Naive thymus-derived CD8-positive, alpha-beta T cell (primary cell): ENCODE measurements at places on chromosomes 6 and 20.

DNA sequence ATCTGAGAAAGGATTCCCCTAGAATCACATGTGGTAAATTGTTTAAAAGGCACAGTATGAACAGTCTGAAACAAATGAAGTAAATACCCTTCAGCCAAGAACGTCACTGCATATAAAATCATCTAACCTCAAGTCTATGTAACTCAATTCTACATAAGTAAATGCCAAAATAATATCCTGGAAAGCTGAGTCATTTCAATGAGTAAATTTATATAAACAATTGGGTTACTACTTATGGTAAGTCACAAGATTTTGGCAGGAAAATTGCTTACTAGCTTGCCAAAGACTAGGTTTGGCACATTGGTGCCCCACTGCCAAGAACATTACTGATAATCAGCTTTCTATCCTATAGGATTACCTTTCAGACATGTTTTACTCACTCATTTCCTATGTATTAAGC, 8.4 kb downstream of the GMDS start:
- no peak for DNase-seq

GRCh38 chr6:18081025-18081668, 41.3 kb downstream of the NHLRC1 start:
- no peak for DNase-seq

DNA sequence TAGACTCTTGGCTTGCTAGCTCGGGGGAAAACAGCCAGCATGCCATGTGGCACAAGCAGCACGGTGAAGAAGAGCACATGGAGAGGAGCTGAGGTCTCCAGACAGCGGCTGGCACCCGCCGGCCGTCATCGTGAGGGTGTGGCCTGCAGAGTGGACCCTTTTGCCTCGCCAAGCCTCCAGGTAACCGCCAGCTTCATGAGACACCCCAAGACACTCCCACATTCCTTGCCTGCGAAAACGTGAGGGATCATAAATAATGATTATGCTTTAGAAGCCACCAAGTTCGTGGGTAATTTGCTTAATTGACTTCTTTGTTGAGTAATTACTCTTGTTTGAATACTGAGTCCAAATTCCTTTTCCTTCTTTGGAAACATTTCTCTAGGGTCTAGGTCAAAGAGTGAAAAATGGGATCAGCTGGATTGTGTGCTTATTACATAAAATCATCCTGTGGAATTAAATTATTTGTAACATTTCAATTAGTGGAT, 23.2 kb downstream of the FAM50B start:
- no peak for DNase-seq

- no peak for DNase-seq
Measured at GRCh38 chr6:11623272-11623671, 85.7 kb downstream of the TMEM170B start.

GRCh38 chr6:123715006-123715863, 78.5 kb upstream of the TRDN start:
- DNase-seq: no peak

GRCh38 chr6:128672023-128672422, 151.6 kb upstream of the PTPRK start:
- no peak for DNase-seq

GRCh38 chr6:128690063-128690462, 169.7 kb upstream of the PTPRK start:
- DNase-seq: no peak
